ENCODE measurements at places on chromosomes 3 and 15.

DNA sequence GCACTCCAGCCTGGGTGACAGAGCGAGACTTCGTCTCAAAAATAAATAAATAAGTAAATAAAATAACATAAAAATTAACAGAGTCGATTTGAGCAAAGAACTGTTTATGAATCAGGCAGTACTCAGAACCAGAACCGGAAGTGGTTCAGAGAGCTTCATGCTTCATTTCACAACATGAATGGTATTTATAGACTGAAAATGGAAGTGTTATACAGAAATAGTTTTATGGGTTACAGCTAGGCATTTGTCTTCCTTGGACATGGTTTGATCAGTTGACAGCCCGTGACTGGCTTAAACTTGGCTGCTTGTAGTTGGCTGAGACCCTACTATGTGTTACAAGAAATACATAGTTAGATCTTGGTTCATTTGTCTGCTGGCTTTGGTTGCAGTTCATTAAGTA, 216.0 kb upstream of the MCTP2 start:
- DNase-seq: no peak

GRCh38 chr3:17235310-17235709, 350.6 kb downstream of the PLCL2 start:
- DNase-seq: no peak

GRCh38 chr15:31801152-31801551, 229.2 kb upstream of the CHRNA7 start:
- peak; percentile 51 for DNase-seq

- DNase-seq: no peak
These were observed 2.4 kb upstream of the C3orf20 start for GRCh38 chr3:14672588-14672987.

DNA sequence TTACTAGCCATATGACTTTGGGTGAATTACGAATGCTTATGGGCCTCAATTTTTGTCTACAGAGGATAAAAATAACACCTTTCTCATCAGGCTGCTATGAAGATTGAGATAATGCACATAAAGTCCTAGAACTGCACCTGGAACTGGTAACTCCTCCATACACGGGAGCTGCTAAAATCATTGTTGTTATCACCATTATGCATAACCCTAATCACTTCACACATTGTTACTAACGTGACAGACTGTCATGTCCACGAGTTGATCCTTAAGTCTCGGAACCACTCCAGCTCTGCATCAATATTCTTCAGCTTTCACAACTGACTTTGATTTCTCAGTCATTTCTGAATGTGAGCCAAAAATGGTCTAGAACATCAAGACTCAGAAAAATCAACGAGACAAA, 64.1 kb downstream of the RFTN1 start:
- DNase-seq: no peak

DNA sequence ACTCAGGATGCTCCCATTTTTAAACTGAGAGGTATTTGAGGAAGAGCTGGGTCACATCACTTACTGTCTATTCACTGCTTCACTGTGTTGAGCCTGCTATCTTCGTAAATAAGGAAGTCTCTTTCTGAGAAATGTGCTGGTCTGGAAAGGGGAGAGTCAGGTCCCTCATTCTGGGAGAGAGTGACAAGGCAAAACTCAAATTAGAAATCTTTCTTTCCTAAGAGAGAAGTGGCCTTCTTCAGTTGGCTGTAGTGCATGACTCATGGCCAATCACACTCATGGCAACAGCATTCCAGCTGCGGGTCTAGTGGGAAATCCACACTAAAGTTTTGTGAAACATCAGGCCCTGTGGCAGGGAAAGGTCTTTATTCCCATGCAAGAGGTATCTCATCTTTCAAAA, 11.5 kb upstream of the TIMP4 start:
- DNase-seq: peak; percentile 9

- no peak for DNase-seq
These were observed 36.9 kb upstream of the TRIM59 start for GRCh38 chr3:160486459-160486869.

DNA sequence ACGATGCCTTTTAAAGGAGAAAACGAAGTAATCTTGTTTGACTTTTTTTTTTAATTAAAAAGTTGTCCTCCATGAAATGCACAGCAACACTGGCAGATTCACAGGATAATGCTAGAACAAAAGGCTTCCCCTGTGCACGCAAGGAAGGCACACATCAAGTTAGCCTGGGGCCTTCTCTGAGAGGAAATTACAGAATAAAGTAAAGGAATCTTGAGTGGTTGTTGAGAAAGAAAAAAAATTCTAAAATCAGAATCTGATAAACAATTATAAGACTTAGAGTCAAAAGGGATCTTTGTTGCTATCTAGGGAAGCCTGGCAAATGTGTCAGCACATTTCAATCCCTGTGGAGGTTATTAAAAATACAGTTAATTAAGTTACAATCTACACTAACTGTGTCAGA, 946.0 kb downstream of the IGSF11 start:
- DNase-seq: no peak

DNA sequence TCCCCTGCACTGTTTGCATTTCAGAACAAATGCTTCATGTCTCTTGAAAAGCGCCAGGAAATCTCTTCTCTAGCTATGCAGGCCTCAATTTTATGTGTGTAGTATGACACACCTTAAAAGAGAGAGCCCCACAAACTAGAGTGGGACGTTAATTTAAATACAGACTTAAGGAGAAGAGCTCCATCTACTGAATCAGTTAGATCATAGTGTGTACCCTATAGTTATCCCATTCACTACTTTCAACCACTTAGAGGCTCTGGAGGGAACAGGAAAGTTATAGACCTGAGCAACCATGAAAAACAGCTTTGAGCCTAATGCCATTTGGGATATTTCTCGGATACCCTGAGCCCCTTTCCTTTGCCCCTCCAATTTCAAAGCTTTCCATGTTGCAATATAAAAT, 153.7 kb downstream of the TIGIT start:
- DNase-seq: no peak

DNA sequence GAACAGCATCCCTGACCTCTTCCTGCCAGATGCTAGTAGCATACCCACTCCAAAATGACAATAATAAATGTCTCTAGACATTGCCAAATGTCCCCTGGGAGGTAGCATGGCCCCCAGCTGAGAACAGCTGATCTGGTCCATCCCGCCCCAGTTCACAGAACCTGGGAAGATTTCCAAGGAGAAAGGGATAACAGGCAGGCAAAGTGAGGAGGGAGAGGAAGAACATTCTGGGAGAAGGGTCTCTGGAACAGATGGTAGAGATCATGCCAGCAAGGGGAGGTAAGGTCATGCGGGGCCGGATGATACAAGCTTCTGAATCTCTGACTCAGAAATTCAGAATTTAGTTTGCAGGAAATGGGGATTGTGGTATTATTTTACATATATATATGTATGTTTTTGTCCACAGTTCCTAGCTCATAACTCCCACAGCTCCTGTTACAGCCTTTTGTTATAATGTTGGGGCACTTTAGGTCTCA, 192.7 kb downstream of the SUCLG2 start:
- DNase-seq: no peak

- DNase-seq: peak; percentile 30
These were observed 3.0 kb downstream of the DUOXA1 start for GRCh38 chr15:45126535-45127158.

- no peak for DNase-seq
These were observed 23.5 kb downstream of the KCNH8 start for GRCh38 chr3:19171794-19172193.

DNA sequence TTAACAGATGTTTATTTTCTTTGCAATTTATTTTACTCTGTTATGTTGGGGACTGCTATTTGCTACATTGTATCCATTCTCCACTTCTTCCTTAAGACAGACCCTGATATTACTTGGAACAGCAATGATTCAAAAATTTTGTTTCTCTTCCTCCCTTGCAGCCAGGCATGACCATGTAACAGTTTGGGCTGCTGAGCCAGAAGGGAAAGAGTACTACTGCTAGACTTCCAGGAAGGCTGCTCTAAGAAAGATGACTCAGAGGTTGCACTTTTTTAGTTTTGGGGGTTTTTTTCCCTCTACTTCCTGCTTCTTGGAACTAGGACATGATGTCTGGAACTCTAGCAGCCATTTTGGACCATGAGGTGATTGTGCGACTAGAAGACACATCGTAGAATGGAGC, 10.3 kb downstream of the PRR20G start:
- no peak for DNase-seq

DNA sequence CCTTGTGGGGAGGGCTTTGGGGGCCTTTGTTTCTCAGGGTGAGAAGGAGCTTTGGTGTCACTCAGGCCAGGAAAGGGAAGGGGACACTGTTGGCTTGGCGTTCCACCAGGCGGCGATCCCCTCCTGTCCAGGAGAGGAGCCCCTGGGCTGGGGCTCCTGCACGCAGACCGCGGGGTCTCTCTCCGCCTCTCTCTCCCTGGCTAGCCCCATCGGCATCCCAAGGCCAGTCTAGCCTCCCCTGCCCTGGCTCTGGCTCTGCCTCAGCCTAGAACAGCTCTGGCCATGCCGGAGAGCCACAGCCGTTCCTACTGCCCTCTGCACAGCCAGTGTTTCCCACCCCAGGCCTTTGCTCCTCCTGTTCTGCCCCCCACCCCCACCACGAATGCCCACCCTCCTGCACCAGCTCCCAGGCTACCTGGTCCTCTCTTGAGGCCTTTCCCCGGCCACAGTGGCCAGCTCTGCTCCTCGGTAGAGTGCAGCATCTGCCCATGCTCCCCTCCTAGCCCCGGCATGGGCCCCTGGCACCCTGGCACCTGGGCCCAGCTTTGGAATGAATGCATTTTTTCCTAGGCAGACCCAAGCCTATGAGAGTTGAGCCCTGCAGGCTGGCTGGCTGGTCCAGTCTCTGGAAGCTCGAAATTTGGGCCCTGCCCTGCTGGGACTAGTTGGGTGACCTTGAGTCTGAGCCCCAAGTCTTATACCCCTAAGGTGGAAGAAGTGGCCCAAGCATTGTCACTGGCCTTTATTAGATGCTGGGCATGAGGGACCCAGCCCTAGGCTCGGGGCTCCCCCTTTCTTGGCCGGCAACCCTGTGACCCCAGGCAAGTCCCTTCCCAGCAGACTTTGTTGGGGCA, 2.4 kb downstream of the PLXNA1 start:
- no peak for DNase-seq

- DNase-seq: peak; percentile 6
These were observed 79.0 kb downstream of the SERPINI1 start for GRCh38 chr3:167814441-167814951.

DNA sequence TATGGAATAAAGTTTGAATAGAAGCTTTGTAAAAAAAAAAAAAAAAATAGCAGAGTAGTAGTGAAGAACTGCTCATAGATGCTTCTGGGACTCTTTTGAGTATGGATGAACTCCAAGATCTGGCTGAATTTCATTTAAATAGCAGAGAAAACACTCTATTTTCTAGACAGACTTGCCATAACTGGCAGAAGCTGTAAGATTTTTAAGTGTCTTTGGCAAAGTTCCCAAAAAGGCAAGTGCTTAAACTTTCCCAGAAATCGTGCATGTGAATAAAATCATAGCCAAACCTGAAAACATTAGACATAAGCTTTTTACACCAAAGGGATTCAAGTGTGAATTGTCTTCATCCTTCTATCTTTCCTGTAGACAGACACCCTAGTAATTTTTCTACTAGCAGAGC, 110.3 kb upstream of the MITF start:
- DNase-seq: no peak

GRCh38 chr15:80265021-80265420, 13.0 kb upstream of the CTXND1 start:
- no peak for DNase-seq

- DNase-seq: no peak
These were observed 28.8 kb downstream of the CYP8B1 start for GRCh38 chr3:42846685-42847522.

DNA sequence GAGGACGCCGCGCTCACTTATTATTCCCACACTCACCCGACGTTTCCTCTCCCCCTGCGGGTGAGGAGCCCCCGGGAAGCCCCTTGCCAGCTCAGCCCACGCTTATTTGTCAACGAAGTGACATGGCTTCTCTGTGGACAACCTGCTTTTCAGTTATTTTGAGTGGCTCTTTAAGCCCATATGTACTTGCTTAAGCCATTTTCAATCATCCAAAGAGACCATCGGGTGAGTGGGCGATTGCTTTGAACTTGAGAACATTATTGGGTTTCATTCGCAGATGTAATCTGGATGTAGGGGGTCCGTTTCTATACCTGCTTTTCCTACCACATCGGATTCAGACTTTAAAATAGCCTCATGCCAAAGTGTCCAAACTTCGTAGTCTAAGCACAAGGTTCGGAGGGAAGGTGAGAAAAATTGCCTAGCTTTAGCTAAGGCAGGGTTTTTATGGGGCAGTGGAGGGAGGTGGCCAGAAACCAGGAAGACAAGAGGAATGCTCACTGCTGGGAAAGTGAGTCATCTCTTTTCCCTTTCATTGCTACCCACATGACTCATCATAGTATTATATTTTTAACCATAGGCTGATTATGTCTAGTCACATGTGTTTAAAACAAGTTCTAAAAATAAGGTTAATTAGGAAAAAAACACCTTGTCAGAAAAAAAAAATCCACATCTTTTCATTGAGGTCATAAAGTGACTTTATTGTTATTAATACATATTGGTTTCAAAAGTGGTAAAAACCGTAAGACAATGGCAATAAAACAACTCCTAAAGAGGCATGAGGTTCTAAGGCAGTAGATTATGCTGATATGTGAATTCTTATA, 773.1 kb upstream of the NR2F2 start:
- DNase-seq: no peak

DNA sequence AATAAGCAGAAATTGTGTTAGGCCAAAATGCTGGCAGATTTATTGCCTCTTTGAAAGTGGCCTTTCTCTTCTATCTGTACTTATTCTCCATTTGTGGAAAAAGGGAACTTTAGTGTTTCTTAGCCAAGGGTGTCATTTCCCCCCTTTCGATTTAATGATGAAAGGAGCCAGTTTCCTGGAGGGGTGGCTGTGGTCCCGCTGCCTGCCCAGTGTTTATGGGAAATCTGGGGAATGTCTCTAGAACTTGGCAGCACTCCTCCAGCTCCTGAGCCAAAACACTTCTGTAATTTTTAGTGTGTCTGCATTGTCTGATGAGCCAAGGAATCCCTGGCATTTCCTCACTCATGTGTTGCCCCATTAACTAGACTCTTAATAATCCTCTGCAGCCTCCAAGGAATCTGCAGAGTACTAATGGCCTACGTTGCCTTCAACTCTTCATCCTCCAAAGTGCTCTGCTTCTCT, 448.8 kb downstream of the GRM7 start:
- peak; percentile 35 for DNase-seq

GRCh38 chr3:187964760-187965159, 189.2 kb upstream of the LPP start:
- DNase-seq: no peak
